NCI-H1694 treated with DMSO at 0.1 percent for 48 hours (cell line): ENCODE measurements at places on chromosomes 13 and 19.

DNA sequence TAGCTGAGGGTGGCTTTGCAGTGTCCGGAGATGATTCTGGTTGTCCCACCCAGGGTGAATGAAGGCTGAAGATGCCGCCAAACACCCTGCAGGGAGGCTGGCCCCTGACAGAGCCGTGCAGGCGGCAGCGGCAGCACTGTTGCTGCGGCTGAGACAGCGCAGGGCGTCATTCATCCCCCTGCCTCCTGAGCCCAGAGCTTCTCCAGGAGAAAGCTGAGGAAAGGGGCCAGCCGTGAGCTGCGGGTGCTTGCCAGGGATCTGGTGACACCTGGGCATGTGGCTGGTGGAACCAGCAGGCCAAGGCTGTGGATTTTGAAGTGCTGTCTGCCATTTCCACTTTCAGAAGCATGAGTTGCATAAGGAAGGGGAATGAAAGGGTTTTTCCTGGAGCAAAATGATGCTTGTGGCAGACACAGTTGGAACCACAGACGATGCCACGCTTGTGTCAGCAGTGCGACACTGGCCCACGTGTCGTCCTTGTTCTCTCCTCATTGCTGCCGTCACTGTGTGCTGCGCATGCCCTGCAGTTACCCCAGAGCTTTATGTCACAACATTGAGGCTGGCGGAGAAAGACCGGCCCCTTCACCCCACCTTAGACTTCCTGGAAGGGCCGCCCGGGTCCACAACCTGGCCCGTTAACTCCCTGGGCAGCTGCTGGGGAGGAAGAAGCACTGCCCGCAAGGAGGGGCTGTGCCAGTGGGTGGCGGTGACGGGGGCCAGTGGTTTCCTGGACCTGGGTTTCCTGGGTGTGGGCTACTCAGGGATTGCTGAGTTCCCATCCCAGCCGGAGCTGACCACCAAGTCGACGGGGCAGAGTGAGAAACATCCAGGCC is 22.7 kb downstream of the TFDP1 start:
- DNase-seq = no peak

- DNase-seq = no peak
These were observed 79.9 kb downstream of the FREM2 start for GRCh38 chr13:38766799-38767198.

GRCh38 chr19:36110487-36111199 is at the start of gene OVOL3:
OVOL3 (plus strand) TSS chr19:36111143; CDS start chr19:36111203, 60 bp downstream.
- no peak for DNase-seq

GRCh38 chr19:14051980-14052379 is 9.9 kb downstream of the PALM3 start:
- no peak for DNase-seq

DNA sequence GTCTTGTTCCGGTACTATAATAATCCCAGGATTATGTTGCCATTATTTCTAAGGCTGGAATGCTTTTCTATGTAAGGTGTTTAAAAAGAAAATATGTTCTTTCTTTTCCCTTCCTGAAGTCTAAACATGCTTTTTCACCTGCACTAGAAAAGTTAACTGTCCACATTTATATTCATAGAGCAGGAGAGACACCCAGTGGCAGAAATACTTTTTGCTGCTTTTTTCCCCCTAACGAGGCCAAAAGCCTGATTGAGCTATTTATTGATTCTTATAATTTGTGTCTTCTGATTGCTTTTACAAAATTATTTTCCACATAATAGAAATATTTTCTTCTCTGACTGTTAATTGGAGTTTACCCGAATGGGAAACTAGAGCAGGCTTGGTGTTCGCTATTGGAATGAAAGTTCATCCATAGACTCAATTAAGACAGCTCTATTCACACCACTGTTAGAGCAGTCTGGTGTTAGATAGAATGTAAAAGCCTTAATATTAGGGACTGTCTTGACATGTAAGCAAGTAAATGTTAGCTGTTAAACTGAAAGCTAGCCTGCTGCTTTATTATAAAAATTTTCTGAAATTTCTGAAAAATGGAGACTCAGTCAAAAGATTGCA is 15.8 kb downstream of the GPR180 start:
- DNase-seq = peak; percentile 48

DNA sequence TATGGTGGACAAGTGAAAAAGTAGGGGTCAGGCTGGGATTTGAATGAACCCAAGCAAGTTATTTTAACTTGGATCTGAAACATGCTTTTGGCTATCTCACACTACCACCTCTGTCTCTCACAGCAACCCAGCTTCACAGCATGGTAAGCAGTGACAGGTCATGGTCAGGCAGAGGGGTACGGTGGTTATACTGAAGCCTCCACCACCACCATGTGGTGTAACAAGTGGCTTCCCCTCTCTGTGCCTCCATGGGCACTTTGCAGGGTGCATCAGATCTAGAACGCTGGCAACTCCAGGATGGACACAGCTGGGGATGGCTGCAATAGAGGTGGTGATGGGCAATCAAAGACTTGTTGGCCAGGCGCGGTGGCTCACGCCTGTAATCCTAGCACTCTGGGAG is 739 bp upstream of the TMEM145 start:
- DNase-seq = no peak

DNA sequence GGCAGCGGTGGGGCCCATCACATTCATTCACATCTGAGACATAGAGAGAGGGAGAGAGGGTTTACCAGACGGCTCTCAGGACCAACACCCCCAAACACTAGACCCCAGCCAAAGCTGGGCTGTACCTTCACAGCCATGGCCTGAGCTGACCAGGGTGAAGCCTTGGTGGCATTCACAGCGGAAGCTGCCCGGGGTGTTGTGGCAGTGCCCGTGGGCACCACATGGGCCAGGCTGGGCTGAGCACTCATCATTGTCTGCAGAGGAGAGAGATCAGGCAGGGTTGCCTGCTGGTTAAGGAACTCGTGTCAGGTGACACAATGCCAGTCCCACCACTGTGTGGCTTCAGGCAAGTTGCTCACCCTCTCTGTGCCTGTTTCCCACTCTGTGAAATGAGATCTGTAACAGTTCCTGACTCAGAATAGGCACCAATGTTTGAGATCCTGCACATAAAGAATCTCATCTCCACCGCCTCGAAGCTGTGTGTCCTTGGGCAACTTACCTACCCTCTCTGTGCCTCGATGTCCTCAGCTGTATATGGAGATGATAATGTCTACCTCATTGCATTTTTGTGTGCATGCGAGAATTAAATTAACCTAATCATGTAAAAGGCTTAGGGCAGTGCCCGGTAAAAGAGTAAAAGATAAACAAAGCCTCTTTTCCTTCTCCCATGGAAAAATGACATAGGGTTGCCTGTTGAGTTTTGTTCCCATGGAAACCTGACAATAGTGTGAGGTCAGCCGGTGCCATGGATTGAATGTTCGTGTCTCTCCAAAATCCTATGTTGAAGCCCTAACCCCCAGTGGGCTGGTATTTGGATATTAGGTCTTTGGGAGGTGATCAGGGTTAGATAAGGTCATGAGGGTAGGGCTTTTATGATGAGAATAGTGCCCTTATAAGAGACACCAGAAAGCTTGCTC is 22.9 kb downstream of the CCL25 start:
- no peak for DNase-seq

GRCh38 chr13:28297341-28297740 is 159.0 kb downstream of the PAN3 start:
- no peak for DNase-seq

- no peak for DNase-seq
These were observed 381.5 kb downstream of the MYO16 start for GRCh38 chr13:109010912-109011311.

DNA sequence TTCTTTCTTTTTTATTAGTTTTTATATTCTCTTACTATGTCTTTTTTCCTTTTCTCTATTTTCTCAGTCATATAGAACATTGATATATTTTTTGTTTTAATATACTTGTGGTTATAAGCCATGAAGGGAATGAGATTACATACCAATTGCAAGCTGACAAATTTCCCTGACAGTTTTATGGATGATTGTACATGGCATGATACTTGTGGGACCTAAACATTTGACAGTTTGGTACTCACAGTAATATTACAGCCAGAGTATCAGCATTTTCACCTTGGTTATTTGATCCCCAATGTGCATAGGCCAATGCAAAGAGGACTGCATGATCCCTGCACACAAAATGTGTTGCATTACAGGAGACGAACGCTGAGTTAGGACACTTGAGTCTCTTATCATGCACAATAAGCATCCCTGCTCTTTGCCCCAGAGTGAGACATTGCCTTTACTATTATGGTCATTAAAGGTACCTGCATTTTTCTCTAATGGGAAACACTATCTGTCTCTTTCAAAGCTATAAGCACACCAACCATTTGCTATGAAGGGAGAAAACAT is 713.4 kb upstream of the PCDH20 start:
- DNase-seq = no peak

DNA sequence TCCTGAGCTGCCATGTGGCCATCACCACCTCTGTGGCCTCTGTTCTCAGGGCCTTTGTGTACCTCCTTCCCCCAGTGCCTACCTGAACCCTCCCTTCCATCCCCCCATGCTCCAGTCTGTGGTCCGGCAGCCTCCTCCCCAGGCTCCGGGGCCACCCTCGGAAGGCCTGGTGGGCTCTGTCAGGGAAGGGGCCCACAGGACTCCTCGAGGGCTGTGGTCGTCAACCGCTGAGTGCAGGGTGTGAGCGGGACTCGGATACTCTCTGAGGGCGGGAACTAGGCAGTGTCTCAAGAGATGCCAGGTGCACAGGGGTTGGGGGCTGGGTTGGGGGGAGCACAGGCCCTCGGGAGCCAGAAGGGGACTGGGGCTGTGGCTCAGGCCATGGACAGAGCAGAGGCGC is 3.9 kb downstream of the MAP2K7 start:
- DNase-seq = no peak

GRCh38 chr19:953445-954271 is 27.8 kb downstream of the ARID3A start:
- no peak for DNase-seq

GRCh38 chr13:59674616-59675015 is 489.1 kb downstream of the DIAPH3 start:
- DNase-seq = no peak

DNA sequence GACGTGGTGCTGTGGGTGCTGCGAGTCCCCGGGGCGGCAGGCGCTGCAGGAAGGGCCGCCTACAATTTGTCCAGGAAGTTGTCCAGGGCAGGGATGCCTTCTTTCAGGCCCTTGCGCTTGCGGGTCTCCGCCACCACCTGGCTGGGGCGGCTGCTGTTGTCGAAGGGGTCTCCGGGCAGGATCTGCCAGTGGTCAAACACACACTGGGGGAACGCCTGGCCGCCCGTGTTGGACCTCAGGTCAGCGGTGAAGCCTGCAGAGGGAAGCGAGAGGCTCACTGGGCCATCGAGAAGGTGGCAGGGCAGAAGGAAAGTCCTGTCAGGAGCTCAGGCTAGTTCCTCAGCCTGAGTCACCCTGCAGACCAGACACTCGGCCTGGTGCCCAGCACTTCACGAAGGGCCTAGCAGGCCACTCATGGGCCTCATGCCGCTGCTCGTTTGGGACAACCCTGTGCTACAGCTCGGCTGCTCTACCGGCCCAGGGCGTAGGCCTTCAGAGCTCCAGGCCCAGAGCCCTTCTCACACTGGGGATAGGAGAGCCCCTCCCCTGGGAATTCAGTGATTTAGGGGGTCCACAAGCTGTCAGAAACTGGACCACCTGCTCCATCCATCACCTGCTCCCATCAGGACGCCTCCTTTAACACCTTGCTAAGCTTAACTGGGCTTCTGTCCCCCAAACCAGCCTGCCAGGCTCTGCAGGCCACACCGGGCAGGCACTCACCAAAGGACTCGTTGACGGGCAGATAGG is 5.8 kb upstream of the DAPK3 start:
- DNase-seq = no peak
